ENCODE measurements at places on chromosomes 3 and 15. TPM values are rescaled to one million over a fixed set of nuclear protein-coding genes. Genes with fewer than 3 reads are reported as not detected.

Gene DYNLT2B
- 1.7 TPM for total RNA-seq

Gene MED12L
- 0.45 TPM for total RNA-seq

Gene SUSD5
- total RNA-seq: 0.37 TPM

Gene LRRC15
- total RNA-seq: 0.59 TPM

Gene CDC25A
- 4.0 TPM for total RNA-seq

Gene EFHB
- 2.4 TPM for total RNA-seq

Gene PSTPIP1
- total RNA-seq: 7.2 TPM

Gene RASGRP1
- 0.84 TPM for total RNA-seq

DNA sequence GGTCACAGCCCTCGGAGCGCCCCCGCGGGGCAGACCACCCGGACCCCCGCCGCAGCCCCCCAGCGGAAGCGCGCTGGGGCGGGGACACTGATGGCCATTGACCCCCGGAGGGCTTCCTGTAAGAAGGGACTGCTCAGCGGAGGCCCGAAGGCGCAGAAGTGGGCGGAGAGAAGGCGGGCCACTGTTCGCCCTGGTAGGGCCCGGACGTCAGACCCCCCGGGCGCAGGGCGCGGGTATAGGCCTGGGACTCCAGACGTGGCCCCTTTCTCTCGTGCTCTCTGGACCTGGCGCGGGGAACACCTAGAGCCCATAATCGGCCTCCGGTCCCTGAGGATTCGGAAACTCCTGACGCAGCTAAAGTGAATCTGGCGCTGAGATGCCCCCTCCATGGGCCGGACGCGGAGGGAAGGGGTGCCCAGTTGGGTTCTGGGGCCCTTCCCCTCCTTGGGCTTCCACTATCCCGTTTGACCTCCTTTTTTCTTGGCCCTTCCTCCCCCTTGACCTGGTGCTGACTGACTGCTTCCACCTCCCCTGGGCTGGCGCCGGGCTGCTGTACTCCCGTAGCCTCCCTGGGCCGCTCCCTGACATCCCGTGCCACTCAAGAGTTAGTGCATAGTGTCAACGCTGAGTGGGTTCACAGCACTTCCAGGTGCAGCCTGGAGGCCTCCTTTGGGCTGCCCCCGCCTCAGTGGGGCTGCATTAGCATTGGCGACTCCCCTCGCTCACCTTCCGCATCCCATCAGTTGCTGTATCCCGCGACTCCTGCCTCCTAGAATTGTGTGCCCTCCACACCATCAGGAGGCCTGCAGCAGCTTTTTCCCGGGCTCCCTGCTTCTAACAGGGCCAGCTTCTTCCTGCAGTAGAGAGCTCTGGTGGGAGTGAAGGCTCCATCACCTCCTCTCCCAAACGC is 694 bp downstream of the ABTB1 start:
- peak; percentile 77 for DNase-seq

GRCh38 chr3:182487611-182488010 is 305.7 kb upstream of the ATP11B start:
- DNase-seq: no peak

GRCh38 chr3:150371741-150372254 is 36.3 kb upstream of the TSC22D2 start:
- no peak for DNase-seq

DNA sequence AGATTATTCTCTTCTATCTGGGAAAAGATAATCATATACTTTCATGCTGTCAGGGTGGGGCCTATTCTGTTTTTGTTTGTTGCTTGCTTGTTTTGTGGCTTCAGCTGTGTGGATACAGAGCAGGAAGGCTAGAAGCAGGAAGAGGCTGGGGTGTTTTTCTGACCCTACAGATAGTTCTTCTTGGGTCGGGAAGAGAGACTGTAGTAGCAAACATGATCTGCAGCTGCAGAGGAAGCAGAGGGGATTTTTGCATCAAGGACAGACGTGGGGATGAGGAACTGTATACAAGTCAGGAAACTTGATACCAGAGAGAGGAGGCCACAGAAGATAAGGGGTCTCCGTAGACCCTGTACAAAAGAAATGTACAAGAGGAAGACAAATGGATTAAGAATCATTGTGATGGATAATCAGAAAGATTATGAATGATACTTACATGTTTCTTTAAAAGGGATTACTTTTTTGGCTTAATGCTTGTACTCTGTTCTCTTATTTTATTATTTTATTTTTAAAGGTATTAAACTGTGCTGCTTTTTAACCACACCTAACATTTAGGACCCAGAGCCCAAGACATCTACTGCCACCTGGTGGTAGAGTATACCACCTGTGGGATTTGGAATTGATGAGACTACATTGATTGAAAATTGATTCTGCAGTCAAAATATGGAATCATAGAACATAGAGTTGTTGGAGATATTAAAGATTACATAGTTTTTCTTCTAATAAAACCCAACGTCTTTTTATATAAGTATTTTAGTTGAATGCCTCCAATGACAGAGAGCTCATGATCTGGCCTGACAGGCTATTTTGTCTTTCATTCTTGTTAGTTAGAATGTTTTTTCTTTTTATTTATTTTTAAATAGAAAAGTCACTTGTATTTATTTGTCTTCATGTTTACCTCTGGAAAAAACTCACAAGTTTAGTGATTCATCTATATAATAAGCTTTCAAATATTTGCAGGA is 87.3 kb upstream of the ROPN1 start:
- DNase-seq: no peak

DNA sequence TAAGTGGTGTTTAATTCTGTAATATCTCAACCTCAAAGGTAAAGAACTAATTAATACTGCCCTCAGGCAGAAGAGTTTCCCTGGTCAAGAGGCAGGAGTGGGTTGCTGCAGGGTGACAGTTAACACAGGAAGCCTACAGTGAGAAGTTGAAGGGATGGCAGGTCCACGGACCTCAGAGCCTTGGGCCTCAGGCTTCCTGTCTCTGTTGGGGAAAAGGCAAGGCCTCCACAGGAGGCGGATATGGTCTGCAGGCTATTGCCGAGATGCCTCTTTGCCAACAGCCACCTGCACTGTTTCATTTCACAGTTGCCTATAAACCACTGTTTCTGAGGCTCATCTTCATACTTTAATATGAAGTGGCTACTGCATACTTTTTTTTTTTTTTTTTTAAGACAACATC is 33.3 kb upstream of the RPN1 start:
- no peak for DNase-seq

DNA sequence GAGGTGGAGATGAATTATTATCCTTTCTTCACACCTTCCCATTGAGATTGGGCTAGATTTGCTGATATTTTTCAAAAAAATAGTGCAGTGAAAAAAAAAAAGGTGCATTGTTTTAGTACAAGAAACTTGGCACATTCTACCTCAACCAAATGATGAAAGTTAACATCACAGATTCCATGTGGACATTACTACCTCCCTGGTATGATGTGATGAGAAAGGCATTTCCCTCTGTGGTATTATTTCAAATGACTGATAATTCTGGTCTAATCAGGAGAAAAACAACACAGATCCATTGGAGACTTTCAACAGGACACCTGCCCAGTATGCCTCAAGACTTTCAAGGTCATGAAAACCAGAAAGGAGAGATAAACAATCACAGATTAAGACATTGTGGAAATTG is 313.4 kb downstream of the BCHE start:
- no peak for DNase-seq

DNA sequence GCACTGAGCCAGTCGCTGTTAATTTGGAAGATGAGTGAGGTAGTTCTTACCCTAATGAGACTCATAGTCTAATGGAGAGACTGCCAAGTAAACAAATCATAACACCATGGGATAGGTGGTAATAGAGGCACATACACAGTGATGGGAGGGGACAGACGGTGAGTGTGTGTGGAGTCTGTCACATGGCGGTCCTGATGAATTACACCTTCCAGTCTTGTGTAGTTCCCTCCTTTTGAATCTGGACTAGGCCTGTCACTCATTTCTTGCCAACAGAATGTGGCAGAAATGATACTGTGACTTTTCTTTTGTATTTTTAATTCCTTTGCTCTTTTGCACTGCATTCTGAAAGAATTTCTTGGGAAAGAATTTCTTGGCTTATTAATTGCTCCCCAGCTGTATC is 78.1 kb downstream of the NR1D2 start:
- no peak for DNase-seq

DNA sequence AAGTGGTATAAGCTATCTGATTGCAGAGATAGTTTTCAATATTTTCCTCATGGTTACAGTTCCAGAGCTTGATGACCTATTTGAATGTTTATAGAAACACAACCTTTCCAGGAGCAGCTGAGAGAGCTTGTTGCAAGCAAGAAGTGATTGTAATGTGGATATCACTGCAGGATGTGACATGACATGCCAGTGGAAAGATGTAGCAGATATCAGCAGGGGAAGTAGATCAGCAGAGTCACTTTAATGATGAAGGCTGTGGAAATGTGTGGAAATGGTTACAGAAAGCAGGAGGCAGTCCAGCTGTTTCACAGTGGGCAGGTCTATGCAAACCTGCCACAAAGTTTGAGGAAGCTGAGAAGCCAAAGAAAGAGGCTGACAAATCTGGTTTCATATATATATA is 21.0 kb downstream of the TMEM158 start:
- no peak for DNase-seq

GRCh38 chr3:167785790-167786189 is 50.3 kb downstream of the SERPINI1 start:
- DNase-seq: no peak

DNA sequence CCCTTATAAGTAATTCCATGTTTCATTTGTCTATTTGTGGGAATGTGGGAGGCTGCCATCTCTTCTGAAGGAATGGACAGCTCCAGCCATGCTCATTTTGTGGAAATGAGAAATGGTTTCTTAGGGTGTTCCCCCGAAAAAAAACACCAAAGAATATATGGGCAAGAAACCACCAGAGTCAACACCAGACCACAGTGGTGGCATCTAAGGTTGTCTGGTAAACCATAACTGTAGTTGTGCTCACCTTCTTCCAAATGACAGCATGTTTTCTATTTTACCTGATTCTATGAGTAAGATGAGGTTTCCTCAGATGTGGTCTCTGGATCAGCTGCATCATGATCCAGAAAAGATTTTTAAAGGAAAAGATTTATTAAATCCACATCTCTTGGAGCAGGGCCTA is 217.0 kb upstream of the C2CD4B start:
- DNase-seq: no peak

DNA sequence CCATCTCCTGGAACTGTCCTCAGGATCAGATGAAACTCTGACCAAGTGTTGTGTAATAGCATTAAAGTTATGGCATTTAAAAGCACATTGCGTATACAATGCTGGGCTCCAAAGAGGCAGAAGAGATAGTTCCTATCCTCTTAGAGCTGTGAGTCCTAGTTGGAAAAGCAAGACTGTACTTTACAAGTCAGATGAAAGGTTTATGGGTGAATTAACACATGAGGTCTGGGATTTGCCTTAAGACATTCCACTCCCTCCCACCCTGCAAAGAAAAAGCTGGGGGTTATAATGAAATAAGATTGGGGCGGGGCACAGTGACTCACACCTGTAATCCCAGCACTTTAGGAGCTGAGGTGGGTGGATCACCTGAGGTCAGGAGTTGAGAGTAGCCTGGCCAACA is 35.6 kb downstream of the SNAPC5 start:
- no peak for DNase-seq

DNA sequence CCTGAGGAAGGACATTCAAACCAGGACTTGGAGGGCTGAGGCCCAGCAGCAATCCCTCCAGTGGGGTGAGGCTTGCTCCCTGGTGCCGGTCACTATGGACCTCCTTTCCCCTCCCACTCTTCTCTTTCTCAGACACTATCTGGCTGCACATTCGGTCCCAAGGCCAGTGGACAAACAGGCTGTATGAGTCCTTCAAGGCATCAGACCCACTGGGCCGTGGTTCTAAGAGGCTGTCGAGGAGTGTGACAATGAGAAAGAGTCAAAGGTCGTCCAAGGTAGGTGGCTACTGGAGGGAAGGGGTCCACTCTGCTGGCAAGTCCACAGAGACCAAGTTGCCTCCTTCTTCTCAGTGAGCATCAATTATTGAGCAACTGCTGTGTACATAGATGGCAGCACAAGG is 28.0 kb downstream of the NOX5 start:
- no peak for DNase-seq

- DNase-seq: no peak
Observed at GRCh38 chr3:115803661-115804060, 180.4 kb downstream of the GAP43 start.

- no peak for DNase-seq
Observed at GRCh38 chr15:43552256-43552655, 34.8 kb downstream of the MAP1A start.

GRCh38 chr15:51625236-51625635 is 2.7 kb upstream of the DMXL2 start:
- DNase-seq: no peak

DNA sequence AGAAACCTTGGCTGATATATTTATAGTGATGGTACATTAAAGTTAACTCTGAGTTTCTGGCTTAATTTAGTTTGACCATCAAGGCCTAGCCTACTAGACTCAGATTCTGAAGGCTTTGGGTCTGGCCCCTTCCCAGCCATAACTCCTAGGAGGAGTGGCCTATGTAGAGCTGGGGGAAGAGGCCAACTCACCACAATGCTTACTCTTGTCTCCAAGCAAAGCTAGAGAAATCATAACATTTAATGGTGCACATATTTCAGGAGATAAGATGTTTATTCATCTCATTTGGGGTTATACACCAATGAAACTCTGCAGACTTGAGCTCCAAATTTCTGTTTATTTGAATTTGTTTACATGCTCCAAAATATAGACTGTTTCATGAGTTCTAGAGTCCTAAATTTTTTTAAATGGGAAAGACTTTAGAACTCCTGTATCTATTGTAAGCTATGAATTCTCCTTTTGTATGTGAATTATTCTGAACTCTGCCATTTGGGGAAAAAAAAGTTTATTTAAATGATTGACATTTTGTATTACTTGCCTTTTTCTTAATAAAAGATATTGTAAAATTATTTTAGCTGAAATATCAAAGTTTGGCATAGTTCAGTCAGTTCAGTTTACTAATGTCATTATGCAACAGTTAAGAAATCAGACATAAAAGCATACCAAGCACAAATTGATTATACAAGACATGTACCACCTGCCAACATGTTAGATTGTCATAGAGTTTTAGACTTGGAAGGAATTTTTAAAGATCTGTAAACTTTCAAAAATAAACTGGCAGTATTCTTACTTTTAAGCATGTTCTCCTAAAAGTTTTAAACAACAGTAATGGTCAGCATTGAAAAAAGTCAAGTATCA is 143.4 kb upstream of the NR2E3 start:
- no peak for DNase-seq

DNA sequence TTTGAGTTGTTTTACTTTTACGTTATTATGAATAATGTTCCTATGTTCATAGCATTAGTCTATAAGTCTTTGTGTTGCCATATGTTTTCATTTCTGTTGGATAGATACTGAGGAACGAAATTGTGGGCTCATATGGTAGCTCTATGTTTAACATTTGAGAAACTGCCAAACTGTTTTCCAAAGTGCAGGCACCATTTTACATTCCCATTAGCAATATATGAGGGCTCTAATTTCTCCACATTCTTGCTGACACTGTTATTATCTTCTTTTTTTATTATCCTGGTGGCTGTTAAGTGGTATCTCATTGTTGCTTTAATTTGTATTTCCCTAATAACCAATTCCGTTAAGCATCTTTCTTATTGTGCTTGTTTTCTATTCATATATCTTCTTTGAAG is 1.8 kb upstream of the PIK3R4 start:
- DNase-seq: no peak

DNA sequence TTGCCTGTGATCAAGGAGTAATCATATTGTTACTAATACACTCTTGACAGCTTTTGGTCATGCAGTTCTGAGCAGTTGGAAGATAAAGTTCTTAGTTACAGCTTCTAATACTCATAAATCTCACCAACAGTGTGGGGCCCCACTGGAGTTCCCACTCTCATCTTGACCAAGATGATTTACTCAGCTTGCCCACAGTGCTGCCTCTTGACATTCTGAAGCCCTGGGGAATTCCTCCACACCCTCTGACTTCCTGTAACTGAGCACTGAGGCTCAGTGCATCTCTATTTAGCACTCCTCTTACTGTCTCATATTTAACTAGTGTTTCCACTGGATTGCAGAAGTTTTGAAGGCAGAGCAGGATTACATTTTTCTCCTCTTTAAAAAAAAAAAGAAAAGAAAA is 1.9 kb upstream of the ARL6IP5 start:
- no peak for DNase-seq

Data from left colon (tissue), 2 donors.